ENCODE measurements at places on chromosomes 1 and 21. TPM values are rescaled to one million over a fixed set of nuclear protein-coding genes. Genes with fewer than 3 reads are reported as not detected.

DNA sequence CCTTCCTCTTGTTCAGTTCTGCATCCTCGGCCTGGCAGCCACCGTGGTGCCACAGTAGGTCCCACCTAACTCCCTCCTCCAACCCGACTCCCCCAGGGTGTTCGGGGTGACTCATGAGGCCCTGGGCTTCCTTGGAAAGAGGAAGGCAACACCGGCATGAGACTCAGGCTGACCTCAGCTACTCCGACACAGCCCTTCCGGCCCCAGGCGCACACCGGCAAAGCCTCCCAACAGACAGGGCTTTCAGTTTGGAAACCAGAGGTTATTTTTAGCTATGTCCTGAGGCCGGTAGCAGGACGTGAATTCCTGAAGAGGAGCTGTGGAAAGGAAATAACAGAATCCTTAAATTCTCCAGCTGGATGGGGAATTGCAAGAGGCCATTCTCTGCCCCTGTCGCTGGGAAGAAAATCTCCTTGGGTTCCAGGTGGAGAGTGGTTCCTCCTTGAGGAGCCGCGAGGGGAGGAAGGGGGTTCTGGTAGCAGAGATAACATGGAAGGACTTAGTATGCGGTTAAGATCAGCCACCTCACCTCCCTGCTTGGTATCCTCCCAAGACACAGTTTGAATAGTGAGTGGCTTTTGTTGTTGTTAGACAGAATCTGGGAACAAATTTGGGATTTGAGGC, 24.4 kb downstream of the PLXNA2 start:
- no peak for DNase-seq

Gene HSPG2
- total RNA-seq: 16.1 TPM

- no peak for DNase-seq
Observed at GRCh38 chr1:41239988-41240610, 2.0 kb downstream of the SCMH1 start.

DNA sequence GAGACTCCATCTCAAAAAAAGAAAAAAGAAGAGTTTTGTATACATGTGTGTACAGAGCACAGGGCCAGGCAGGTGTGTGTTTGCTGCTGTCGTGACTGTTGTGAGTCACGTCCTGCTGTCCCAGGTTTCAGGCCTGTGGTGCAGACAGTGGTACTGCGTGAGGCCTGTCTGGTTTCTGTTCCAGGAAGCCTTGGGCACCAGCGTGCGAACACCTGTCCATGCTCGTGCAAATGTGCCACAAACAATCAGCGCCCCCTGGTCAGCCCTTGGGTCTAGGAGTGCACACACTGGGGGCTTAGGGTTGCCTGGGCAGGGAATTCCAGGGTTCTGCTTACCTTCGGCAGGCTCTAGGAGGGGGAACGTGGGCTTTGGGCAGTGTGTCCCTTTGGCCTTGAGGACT, 16.9 kb downstream of the GPR157 start:
- no peak for DNase-seq

Gene DMBX1
- 0.82 TPM for total RNA-seq

Gene ANGPTL7
- total RNA-seq: 0.27 TPM

GRCh38 chr1:40462956-40463590, 12.8 kb downstream of the ZFP69B start:
- no peak for DNase-seq
